NCI-H1436 treated with DMSO at 0.1 percent for 48 hours (cell line): ENCODE measurements at places on chromosomes 4 and X.

- no peak for DNase-seq
These were observed 644.7 kb upstream of the BOD1L1 start for GRCh38 chr4:14272206-14272605.

DNA sequence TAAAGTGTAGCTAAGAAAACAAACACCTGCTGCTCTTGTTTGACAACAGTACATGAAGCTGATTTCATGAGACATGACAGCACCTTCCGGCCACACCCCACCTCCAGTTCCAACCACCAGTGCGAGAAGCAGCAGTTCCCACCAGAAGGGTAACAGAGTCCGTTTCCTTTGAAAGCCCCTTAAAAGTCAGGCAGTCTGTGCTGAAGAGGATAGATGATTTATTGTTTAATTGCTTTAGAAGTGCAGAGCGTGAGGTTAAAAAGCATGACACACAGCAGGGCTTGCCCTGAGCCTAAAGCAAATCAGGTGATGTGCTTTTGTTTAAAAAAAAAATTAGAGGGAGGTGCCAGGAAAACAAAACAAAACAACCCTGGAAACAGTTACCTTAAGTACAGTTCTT, 82.6 kb downstream of the HADH start:
- peak; percentile 50 for DNase-seq

- no peak for DNase-seq
These were observed 39.9 kb downstream of the CXCL8 start for GRCh38 chr4:73780243-73780642.

- no peak for DNase-seq
These were observed 177.8 kb upstream of the C1QTNF7 start for GRCh38 chr4:15250021-15250441.

DNA sequence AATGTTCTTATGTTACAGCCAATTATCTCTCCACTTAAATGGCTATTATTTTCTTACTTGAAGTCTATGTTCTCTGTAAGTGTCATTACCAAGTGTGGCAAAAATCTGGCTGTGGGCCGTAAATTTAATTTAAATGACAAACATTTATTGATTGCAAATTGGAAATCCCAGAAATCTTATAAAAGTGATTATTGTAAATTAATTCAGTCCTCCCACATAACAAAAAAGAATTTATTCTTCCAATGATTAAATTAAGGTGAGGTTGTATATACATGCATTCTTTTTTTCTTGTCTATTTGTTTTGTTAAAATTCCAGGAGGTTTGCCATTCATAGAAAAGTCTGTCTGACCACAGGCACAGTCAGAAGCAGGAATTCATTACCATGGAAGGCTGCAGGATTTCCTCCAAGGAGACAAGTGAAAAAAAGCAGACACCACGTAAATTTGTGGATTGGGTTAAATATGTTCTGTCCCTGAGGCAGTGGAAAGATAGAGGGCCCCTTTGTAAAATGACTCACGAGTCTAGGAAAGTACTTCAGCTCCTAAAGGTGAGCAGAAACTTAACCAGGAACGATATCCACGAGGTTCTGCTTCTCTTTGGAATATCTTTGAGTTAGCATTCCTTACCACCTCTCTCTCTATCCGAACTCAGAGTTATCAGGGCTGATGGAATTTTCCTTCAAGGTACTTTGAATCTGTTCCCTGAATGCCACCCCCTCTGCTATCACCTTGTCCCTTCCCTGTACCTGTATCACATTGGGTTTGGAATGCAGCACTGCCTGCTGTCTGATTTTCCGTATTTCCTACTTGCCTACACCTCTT, 10.7 kb downstream of the PPARGC1A start:
- DNase-seq = no peak

DNA sequence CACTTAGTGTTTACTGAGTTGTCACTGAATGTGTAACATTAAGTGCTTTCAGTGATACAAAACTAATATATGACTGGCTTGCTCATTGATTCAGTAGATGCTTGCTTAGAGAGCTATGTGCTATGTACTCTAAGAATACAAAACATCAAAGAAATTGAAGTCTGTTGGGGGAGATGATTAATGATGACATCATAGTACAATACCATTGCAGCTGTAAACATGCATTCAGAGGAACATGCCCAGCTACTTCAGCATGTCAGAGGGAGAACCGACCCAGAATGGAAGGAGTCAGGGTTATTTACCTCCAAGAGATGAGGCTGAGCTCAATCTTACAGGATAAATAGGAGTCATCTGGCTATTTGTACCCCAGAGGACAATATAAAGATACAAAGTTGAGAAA, 290.8 kb downstream of the TENM3 start:
- DNase-seq = no peak

DNA sequence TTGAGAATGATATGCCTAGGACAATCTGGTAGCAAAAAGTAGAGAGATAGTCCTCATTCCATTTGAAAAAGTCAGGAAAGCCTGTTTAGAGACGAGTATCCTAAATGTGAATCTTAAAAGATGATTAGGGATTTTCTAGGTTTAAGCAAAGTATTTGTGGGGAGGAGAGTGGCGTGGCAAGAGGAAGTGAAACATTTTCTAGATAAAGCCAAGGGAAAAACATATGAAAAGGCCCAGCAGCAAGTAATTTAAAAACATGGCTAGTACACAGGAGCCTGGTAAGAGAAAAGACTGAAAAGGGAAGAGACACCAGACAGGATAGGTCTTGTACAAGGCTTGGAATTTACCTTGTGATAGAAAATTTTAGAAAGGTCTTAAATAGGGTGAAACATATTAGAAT, 45.9 kb downstream of the CORIN start:
- no peak for DNase-seq
